ENCODE measurements at places on chromosomes 7 and 10. TPM values are rescaled to one million over a fixed set of nuclear protein-coding genes. Genes with fewer than 3 reads are reported as not detected.

DNA sequence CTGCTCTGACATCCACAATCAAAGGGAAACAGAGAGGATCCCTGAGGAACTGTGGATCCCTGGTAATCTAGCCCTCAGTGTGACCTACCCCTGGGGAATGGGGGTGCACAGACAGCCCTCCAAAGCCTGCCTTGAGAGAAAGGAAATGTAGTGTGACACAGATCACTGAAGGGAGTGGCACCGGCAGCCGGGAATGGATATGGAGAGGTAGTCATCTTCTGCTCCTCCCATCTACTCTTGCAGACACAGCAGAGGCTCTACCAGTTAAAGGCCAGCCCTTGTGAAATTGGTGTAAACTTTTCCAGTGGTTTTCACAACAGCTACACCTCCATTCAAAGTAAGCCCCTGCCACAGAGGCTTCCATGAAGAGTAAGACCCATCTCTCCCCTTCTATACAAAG, 144.4 kb downstream of the PCDH15 start:
- no peak for DNase-seq

- DNase-seq: no peak
These were observed 60.4 kb upstream of the ARHGAP21 start for GRCh38 chr10:24784061-24784460.

DNA sequence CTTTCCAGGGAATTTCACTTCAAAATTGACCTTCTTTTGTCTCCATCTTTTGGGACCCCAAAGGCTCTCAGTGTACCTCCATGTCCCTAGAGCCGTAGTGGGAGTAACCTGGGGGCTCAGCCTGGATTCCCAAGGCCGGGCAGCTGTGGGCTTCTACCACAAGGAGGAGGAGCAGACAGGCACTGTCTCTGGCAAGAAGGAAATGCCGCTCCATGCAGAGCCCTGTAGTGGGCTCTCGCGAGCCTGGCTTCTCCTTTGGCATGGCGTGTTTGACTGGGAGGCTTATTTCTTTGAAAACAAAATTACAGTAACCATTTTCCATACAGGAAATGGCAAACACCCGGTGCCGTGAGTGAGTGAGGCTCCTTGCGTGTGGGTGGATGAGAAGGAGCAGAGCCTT, 76.8 kb upstream of the FAM180A start:
- DNase-seq: no peak

Gene NPSR1
- total RNA-seq: not detected

- no peak for DNase-seq
These were observed 261.1 kb upstream of the RNF32 start for GRCh38 chr7:156379324-156380070.

DNA sequence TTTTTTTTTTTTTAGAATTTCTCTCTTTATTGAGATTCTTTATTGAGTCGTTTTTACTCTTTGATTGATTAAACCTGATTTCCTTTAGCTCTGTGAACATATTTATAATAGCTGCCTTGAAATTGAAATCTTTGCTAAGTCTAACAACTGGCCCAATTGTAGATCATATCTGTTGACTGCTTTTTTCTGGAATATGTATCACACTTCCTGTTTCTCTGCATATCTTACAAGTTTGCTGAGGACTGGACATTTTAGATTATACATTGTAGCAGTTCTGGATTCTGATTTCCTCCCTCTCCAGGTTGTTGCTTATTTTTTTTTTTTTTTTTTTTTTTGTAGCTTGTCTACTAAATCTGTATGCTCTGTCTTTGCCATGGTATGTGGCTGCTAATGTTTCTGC, 56.3 kb downstream of the PRKAR2B start:
- no peak for DNase-seq

Gene SPOCK2
- 6.7 TPM for total RNA-seq

GRCh38 chr10:21519941-21520436, 5.5 kb downstream of the SKIDA1 start:
- no peak for DNase-seq

DNA sequence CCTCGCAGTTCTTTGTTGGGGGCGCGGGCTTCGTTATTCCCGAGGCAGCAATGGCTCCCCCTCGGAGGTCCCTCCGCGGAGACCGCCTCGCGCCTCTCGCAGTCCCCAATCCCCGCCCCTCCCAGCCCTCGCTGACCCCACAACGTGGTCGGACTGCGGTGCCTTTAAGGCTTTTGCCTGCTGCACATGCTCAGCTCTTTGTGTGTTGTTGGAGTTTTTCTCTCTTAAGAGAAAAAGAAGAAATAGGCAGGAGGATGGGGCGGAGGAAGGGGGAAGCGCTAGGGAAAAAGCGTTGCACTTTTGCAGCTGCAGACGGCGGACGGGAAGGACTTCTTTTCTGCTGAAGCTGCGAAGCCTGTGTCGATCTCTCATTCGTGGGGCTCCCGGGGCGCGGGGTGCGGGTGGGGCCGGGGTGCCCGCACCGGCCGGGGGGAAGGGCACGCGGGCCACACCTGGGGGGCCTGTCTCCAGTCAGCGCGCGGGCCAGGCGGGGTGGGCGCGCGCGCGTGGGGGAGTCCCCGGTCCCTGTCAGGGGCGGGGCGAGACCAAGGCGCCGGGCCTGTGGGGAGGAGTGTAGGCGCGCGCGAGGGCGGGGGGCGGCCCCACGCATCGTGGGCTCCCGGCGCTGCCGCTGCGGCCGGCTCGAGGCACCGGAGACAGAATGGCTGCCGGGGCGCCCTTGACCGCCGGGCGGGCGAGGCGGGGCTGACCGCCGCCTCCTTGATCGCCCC, 445 bp upstream of the ATRNL1 start:
- peak; percentile 17 for DNase-seq

DNA sequence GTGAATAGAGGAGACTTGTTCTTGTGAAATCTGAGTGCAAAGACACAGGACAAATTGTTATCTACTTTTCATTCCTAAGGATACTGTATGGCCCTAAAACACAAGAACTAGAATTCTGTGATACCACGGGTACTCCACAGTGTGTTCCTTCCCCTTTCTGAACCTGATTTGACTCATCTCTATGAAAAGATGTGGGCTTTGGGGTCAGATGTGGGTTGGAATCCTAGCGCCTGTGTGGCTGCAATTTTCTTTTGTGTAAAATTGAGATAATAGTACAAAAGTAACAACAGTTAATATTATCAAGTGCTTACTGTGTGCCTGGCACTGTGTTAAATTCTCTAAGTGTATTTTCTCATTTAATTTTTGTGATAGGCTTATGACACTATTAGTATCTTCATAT, 8.1 kb downstream of the SRGN start:
- DNase-seq: no peak

Gene BTBD16
- 0.55 TPM for total RNA-seq

Gene FKBP6
- total RNA-seq: not detected

- no peak for DNase-seq
These were observed 58.1 kb downstream of the NRP1 start for GRCh38 chr10:33276282-33276923.

DNA sequence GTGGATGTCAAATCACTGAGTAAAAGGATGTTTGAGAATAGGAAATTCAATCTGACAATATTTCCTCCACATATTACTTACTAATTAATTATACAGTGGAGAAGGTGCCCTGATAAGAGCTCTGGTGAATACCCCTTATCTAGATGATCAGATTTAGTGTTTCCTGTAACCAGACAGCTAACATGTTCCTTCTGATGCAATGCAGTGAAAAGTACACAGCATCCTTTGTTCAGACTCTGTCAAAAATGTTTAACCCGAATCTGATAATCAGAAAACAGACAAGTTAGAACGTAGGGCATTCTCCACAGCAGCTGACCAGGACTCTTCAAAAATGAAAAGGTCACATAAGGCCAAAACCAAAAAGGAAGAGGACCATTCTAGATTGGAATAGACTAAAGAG, 46.2 kb downstream of the WDR11 start:
- DNase-seq: no peak

Gene PLEKHS1
- not detected for total RNA-seq

- DNase-seq: no peak
These were observed 414.2 kb upstream of the PODXL start for GRCh38 chr7:131970602-131971001.

Gene HOXA4
- total RNA-seq: 1.9 TPM

- peak; percentile 86 for DNase-seq
These were observed 10.4 kb downstream of the CHST3 start for GRCh38 chr10:71974489-71975021.
